ENCODE measurements at places on chromosomes 4 and X. TPM values are rescaled to one million over a fixed set of nuclear protein-coding genes. Genes with fewer than 3 reads are reported as not detected.

DNA sequence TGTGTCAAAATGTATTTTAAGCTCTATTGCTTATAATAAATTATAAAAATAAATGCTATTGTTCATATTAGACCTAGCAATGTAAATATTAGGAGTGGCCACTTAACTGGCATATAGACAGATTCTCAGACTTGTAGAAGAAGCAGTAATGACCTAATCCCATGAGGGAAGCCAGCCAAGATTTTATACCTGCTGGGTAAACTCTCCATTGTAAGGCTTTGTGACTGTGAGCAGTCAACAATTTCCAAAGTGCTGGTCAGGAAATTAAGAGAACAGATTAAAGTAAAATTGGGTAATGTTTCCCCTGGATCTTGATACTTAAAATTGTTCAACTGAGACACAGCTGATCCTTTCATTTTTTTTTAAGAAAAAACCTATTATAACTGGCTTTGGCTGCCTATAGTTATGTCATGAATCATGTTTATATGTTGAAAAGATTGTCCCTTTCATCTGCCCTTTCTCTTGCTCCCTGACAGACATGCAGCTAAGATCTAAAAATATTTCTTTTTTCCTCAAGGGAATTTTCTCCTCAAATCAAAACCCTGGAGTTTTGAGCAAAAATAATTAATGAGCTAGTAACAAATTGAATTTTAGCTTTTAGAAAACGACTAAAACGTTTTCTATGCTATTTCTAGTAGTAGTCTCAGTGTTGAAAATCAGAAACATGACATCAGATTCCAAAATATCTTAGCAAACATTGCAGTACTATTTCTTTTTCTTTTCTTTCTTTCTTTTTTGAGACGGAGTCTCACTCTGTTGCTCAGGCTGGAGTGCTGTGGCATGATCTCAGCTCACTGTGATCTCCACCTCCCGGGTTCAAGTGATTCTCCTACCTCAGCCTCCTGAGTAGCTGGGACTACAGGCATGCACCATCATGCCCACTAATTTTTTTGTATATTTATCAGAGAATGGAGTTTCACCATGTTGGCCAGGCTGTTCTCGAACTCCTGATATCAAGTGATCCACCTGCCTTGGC is 77.9 kb downstream of the ADGRL3 start:
- no peak for DNase-seq

DNA sequence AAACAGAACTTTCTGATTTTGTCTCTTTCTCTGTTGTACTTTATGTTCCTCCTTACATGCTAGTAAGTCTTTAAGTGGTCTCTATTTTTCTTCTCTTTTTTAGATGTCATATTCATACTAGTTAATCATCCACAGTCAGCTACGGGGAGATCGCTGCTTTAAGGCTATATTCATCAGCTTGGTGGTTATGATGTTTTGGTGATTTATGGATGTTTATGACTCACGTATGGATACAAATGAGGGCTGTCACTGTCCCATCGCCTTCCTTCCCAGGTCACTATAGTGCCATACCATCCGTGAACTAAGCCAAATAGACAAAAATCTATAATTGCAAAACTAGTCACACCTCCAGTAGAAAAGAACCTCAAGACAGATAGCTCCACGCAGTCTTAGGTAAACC is 296.8 kb upstream of the AADAT start:
- DNase-seq = no peak

DNA sequence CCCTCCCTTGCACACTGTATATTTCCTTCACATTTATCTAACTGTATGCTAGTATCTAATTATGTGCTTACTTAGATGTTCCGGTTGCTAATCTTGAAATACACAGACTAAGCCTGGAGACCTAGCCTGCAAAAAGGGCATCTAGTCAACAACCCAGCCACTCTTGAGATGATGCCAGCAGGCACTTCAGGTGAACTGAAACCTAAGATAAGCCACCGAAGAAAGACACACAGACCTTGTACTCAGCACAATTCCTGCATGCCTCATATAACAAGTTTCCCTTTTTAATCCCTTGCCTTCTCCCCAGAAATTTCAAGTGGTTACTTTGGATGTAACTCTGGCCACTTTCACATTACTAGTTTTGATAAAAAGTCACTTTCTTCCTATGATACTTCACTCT is 2506.6 kb downstream of the ARAP2 start:
- DNase-seq = no peak

DNA sequence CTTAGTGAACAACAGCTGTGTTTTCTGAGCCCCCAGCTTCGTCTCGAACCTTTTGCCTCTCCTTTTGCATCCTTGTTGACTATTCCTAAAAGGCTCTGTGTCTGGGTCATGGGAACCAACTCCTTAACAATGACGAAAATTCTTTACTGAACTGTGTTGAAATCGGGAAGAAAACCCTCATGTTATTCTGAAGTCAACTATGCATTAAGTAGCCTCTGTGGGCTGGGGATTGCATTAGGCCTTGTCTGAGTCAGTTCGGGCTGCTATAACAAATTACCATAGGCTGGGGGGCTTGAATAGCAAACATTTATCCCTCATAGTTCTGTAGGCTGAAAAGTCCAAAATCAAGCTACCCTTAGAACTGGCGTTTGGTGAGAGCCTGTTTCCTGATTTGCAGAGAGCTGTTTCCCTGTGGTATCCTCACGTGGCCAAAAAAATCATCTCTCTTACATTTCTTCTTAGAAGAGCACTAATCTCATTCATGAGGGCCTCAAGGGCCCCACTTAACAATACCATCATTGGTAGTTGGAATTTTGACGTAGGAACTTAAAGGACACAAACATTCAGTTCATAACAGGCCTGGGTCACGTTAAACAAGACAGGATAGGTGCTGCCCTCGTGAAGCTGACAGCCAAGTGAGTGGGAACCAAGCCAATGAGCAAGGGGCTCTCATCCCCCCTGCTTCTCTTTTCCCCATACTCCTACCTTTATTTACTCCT is 75.9 kb downstream of the CLNK start:
- DNase-seq = no peak

DNA sequence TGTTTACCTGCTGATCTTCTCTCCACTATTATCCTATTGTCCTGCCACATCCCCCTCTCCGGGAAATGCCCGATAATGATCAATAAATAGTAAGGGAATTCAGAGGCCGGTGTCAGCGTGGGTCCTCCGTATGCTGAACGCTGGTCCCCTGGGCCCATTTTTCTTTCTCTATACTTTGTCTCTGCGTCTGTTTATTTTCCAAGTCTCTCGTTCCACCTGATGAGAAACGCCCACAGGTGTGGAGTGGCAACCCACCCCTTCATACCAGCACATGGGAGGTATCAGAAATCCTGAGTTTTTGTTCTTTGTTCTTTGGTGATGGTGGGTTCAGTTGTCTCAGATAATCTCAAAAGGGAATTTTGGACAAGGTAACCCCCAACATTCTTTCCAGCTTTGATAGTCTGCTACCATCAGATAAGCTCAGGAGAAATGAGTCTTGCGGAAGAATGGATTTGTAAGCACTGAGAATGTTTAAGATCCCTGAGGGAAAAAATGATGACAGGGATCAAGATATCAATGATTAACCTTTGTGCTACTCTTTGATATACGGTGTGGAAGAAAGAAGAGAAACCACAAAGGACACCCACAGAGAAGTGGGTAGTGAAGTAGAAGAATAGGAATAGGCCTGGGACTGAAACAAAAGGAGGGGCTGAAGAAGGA is 117.9 kb downstream of the CEP44 start:
- DNase-seq = no peak

DNA sequence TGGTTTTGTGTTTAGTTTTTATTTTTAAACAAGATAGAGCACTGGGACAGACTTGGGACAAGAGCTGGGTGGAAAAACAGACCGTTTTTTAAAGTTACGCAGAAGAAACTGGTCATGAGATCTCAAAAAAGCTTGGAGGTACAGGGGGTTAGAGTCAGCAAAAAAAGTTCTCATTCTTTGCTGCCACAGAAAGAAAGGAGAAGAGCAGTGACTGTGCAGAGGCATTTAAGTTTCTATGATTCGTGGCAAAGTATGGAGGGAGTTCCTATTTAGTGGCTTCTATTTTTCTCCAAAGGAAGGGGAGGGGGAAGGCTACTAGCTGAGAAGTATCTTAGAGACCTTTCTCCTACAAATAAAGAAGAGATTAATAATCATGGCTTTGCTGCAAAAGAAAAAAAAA is 68.3 kb downstream of the MANBA start:
- DNase-seq = no peak

DNA sequence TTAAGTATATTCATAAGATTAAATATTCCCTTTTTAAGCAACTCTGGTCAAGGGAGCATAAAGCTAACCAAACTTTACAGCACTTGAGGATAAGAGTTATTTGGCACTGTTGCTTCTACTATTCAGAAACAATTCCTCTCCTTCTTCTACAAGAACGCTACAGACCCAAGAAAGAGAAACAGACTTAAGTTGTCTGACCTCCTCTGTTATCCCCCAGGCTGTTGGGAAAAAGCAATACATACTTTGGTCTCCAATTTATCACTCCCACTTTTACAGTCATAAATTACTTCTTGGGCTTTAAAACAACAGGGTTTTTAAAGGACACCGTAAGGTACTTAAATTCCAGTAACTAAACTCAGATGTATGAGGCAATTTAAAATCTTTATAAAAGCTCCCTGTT is 147.4 kb downstream of the COL25A1 start:
- DNase-seq = no peak

DNA sequence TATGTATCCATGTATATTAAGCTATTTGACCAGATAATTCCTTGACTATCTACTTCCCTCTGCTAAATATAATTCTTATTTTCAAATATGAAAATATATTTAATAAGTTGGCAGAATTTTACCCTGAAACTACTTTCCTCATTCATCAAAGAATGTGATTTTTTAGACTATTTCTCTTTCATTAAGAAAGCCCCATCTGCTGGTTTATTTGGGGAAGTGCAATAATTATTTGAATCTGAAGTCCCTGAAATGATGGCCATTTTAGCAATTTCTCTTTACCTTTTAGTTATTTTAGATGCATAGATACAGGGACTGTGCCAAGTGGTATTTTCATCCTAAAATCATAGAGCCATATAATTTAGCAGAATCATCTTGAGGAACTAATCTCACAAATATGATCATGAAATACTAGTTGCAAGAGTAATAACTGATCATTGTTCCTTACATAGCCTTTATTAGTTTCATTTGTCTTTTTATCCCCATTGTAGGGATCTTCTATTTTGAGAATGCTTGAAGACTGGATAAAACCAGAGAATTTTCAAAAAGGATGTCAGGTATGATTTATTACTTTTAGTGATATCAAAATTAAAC is 39.0 kb downstream of the ENPEP start:
- no peak for DNase-seq

GRCh38 chr4:41301137-41301536 is 44.4 kb downstream of the UCHL1 start:
- no peak for DNase-seq

DNA sequence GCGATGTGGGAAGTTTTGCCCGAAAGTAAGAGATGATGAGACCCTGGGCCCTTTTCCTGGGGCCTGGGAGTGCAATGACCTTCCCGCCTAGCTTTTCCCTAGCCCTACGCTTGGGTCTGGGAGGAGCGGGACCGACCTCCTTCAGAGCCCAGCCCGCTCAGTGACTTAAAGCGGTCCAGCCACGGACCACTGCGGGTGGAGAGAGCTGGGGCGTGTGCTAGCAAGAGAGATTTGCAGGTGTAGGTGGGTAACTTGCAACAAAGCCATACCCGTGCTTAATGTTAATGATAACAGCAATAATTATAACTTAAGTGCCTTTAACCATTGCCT is 503 bp upstream of the PDE5A start:
- no peak for DNase-seq

DNA sequence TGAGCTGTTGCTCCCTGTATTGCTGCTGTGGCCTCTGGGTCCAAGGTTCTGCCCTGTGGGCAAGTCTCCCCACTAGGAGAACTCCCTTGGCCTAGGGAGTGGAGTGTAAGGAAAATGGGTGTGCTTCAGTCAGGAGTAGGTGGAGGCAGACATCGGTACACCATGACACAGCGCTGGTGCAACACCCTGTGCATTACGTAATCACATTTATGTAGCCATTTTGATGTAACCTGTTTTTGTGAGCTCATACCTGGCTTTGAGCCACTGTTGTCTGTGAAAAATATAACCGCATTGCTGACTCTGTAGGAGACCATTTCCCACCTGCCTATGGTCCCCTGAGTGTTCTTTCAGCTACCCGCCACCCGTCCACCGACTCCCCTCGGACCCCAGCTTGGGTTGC is 700.5 kb upstream of the AGA start:
- no peak for DNase-seq

DNA sequence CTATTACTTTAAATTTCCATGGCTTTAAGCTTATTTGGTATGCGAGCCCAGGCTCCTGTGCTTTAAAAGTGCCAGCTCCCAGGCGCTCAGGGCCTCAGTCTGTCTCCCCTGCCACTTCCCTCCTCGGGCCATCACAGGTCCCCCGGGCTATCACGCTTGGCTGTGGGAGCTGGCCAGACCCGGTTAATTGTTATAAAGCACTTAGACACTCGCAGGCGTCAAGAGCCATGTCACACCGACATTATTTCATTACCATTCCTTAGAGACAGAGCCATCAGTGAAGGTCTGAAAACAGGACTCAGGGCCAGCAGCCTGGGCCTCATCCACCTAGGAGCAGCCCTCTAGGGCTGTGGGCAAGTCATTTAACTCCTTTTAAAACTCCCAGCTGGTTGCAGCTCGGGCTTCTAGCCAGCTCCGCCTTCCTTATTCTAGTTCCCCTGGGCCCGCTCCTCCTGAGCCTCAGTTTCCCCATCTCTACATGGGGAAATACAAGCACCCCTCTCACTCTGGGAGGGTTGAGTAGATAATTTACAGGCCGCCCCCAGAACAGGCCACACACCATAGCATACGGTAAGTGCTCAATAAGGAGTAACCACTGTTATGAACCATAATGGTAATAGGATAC is 99.0 kb downstream of the HMX1 start:
- no peak for DNase-seq

- DNase-seq = no peak
Observed at GRCh38 chr4:102114118-102114630, 231.1 kb downstream of the SLC39A8 start.

DNA sequence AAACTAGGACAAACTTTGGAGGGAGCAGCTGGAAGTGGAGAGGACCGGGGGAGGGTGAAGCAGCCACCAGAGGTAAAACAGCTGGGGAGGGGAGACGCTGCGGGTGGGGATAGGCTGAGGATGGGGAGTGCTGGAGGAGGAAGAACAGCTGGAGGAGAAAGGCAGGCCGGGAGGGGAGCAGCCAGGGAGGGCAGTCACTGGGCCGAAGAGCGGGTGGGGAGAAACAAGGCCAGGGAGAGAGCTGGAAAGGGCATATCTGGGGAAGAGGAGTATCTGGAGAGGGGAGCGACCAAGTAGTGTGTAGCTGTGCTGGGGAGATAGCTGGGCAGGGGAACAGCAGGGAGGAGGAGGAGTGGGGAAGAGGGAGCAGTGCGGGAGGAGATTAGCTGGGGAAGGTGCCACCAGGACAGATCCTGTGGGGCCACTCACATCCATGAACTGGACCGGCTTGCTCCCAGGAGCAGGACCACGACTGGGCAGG is 2.7 kb downstream of the SLC38A5 start:
- no peak for DNase-seq

- DNase-seq = no peak
Observed at GRCh38 chr4:147639388-147639787, 22.2 kb downstream of the TMEM184C start.

- no peak for DNase-seq
Observed at GRCh38 chr4:7738458-7739076, 201.1 kb downstream of the AFAP1 start.

- DNase-seq = no peak
Observed at GRCh38 chr4:6359536-6360308, 90.1 kb downstream of the WFS1 start.

Gene PALLD
- 223 TPM for polyA plus RNA-seq

Gene PAGE2
- not detected for polyA plus RNA-seq

Gene PLAC1
- 7.2 TPM for polyA plus RNA-seq

Gene GC
- polyA plus RNA-seq = 0.41 TPM

Gene MAP9
- 33.1 TPM for polyA plus RNA-seq

Gene PABPC1L2A
- not detected for polyA plus RNA-seq

Gene MAOA
- polyA plus RNA-seq = 29.4 TPM

Gene ANXA10
- 0.17 TPM for polyA plus RNA-seq
